ENCODE measurements at places on chromosomes 12 and 14.
A peak's percentile ranks its signal among the peaks of the same experiment; 100 is the strongest.

DNA sequence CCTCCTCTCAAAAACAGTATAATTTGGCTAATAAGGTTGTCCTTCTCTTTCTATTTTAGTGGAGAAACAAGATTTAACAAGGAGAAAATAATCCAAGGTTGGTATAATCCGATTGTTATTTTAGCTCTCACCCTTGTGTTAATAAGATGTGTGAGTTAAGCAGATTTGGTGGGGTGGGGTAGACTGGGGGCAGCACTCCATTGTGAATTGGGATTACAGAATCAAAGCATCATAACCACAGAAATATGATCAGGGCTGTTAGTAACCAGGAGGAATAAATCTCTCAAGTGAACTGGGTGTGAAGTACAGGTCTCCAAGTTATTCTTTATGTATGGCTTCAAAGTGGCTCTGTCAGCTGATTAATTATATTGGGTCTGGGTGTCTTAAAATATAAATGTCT lies 10.2 kb downstream of the TIGAR start:
- DNase-seq: no peak

DNA sequence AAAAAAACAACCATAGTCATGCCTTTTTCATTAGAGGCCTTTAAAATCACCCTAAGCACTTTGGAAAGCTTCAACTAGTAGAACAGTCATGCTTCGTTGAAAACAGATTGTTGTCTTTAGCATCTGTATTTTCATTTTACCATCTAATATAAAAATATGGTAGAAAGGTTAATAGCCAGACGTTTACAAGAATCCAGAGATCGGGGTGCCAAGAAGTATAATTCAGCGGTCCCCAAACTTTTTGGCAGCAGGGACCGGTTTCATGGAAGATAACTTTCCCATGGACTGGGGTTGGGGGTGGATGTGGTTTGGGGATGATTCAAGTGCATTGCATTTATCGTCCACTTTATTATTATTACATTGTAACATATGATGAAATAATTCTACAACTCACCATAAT lies 138.4 kb downstream of the GLT1D1 start:
- no peak for DNase-seq

DNA sequence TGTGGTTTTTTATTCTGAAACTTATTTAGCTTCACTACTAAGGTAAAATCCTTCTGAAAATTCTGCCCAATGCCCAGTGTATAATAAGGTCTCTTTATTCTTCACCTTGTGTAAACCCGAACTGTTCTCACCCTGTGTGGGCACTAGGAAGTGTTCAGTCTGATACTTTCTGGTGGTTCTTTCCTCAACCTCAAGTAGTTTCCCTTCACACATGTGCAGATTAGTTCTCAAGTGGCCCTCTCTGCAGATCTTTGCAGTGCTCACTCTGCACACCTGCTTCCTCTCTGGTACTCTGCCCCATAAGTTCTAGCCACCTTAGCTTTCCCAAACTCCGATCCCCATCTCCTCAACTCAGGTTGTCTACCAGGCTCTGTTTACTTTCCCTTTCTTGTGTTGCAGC lies 61.6 kb downstream of the RAD51B start:
- DNase-seq: no peak

- DNase-seq: no peak
Observed at GRCh38 chr14:89810101-89810500, 144.4 kb downstream of the EFCAB11 start.

DNA sequence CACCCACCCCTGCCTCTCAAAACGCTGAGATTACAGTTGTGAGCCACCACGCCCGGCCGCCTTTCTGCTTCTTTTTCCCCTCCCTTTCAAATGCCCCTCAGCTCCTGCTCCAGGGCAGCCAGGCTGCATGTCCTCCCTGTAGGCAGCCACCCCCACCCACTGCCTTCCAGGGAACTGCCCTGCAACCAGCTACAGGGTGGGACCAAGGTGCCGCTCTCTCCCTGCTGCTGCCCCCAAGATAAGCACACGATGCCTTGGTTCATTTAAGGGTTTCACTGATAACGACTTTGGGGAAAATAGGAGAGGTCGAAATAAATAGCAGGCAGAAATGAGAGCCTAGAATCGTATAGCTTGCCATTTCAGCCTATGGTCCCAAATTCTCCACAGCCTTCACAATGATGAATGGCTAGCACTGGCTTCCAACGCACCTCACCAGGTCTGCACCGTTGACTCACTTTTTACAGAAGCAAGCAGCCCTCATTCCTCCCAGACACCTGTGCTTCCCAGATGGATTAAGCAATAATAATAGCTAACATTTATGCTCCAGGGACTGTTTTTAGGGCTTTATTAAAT lies 40.7 kb downstream of the ATG14 start:
- DNase-seq: no peak

DNA sequence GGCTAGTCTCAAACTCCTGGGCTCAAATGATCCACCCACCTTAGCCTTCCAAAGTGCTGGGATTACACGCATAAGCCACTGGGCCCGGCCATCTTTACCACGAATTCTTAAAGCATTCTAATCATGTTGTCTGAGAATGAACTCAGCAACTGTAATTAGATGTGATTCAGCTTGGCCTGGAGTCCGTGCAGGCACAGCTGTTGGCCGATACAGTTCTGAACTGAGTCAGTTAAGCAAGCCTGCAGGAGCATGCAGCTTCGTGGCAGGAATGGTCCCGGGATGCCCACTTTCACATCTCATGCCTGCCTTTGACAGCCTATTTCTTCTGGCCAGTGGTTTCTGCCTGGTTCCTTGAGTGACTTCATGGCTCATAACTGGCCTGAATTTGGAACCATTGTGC lies 194.1 kb downstream of the ANO6 start:
- no peak for DNase-seq

- DNase-seq: peak; percentile 13
Observed at GRCh38 chr14:46404865-46405811, 246.4 kb downstream of the RPL10L start.

DNA sequence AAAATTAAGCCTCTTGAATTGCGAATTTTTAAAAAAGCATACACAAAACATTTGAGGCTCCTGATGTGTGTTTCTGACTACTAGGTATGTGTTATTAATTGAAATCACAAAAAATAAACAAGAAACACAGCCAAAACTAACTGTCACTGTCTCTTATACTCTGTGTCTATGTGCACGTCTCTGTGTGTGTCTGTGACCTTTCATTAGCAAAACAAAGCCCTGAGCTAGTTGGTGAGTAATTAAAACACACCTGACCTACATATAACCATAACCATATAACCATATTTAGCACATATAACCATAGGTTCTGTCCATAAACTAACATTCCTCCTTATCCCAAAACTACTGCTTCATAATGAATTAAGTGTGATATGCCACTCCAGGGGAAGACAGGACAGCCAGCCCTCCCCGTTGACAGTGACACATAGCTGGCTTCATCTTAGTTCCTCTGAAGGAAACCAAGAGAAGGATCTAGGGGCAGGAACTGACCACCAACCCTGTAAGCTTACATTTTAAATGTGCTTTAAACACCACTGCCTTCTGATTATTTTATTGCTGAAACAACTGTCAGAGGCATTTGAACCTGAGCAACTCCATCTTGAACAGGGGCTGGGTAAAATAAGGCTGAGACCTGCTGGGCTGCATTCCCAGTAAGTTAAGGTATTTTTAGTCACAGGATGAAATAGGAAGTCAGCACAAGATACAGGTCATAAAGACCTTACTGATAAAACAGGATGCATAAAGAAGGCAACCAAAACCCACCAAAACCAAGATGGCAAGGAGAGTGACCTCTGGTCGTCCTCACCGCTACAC lies 106.7 kb downstream of the PPP2R5E start:
- DNase-seq: no peak

GRCh38 chr14:77400216-77400615 lies 23.0 kb downstream of the SAMD15 start:
- no peak for DNase-seq

DNA sequence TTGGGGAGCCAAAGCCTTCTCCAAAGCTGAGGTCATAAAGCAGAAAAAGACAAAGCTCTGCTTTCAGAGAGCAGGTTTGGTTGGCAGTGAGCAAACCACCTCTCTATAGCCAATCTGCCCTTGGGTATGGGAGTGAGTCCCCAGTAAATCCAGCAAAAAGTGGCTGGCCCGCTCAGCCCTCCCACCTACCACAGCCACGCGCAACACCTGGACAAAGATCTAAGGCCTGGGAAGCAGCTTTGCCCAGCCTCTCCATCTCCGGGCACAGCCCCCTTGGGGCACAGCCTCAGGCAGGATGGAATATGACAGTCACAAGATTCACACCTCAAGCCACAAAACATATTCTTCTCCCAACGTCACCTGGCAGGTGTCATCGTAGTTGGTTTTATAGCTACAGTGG lies 211.7 kb upstream of the EEA1 start:
- DNase-seq: no peak

DNA sequence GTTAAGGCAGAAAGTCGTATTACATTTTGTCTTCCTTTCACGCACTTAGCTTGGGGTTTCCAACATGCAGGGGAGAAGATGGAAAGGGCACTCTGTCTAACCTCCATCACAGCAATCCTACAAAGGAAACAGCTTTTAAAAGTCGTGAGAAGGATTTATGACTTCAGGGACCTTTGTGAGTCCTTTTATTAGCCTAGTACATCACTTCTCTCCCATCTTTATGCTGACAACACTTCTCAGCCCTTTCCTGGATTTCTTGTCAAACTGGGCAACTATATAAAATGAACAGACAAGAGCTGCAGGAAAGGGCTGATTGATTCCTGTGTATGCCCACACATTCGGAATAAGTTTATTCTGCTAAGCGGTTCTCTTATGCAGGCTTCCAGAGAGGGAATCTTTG lies 159.0 kb downstream of the DERA start:
- no peak for DNase-seq

GRCh38 chr12:59973515-59973914 lies 377.7 kb downstream of the SLC16A7 start:
- DNase-seq: no peak

DNA sequence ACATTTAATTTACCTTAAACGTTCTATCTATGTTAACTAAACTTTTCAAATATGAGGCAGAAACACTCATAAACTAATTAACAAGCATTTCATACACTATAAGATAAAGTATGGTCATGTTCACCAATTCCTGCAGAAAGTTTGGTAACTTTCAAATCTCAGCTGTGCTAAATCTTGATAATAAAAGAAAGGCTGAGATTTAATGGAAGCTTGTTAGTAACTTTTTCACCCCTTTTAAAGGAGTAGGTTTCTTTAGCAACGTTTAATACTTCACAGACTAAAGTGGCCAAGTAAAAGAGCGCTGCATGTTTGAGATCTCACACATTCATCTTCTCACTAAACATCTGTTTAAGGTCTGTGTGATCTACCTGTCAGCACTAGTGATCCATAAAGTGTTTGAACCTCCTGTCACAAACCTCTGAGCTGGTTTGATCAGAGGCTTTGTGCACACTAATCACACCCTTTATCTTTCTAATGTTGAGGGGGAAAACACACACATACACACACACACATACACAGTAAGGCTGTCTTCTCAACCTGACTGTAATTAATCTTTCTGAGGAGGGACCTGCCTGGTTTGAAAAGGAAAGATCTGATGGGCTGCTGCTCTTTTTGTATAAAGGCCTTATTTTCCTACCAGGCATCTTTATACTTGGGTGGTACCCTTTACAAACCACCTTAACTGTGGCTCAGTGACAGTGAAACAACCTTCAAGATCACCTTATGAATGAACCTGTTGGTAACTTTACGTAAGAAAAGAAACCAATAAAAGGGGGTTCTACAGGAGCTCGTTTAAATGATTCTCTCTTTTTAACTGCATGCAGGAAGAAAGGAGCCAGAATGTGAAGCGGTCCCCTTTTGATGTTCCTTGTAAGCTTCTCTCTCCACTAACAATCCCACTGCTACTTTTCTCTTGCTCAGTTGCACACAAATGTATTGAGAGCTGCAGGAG lies 244.2 kb downstream of the SOX5 start:
- DNase-seq: no peak

- no peak for DNase-seq
Observed at GRCh38 chr12:15543347-15543746, 221.0 kb downstream of the PTPRO start.

DNA sequence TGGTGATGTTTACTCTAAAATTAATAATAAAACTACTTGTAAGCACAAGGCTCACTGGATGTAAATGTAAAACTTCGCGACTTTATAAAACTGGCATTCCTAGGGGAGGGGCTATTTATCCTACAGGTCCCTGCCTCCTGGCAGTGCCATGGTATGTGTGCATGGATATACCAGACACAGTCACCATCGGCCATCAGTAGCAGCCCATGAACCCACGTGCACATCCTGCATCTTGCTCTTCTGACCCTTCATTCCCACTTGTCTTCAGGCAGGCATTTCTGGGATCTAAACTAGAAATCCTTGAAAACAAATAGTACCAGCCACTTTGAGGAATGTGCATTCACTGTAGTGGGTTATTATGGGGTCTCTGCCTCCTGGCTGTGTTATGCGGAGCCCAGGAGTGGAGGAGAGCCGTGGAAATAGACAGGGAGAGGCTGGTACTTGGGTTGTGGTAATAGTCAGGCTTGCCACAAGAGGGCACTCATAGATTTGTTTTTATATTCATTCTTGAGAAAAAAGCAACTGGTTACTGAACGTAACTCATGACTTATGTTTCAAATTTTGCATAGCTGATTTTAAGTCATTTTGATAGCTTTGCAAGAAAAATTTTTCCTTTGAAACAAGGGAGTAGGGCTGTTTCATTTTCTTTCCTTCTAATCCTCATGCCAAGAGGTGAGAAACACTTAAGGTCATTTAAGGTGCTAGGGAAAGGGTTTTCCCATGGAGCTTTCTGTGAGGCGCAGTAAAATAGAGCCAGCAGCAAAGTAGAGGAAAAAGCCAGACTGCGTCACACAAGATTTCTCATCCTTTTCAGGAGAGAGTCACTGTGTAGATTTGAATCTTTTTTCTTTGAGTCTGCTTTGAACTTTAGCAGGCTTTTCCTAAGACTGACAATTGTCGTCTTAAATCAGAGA lies 17.4 kb upstream of the GALNT16 start:
- DNase-seq: peak; percentile 48

- no peak for DNase-seq
Observed at GRCh38 chr12:88418856-88419497, 161.3 kb downstream of the KITLG start.

- DNase-seq: no peak
Observed at GRCh38 chr14:106831322-106831720, 1304.9 kb downstream of the TMEM121 start.

DNA sequence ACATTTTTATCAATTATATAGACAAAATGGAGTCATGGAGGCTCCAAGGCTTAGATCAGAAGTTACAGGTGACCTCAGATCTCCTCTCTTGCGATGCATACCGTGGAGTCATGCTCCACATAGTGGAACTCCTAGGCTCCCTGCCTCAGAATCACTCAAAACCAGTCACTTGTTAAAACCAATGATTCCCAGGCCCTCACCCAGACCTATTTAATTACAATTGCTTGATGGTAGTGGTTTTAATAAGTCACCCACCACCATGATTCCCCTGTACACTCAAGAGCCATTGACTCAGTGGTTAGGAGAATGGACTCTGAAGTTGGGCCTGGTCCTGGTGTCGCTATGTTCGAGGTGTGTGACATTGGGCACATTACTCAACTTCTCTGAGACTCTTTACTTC lies 26.9 kb downstream of the IFNG-AS1 start:
- no peak for DNase-seq

DNA sequence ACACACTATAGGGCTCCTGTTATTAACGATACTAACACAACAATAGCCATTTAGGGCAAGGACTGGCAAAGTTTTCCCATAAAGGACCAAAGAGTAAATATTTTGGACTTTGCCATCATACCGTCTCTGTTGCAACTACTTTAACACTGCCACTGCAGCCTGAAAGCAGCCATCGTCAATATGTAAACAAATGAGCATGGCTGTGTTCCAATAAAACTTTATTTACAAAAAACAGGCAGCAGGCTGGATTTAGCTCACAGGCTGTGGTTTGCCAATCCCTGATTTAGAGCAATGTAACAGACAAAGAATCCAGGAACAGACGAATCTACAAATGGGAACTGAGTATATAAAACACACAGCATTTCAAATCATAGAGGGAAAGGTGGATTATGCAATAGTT lies 84.1 kb downstream of the FRMD6 start:
- peak; percentile 22 for DNase-seq
